Stomach (tissue), 19 donors: ENCODE measurements at places on chromosomes 4 and X. TPM values are rescaled to one million over a fixed set of nuclear protein-coding genes. Genes with fewer than 3 reads are reported as not detected.
A peak's percentile ranks its signal among the peaks of the same experiment; 100 is the strongest.

PAGE5 gene
- total RNA-seq: not detected

- no peaks in the 10 kb centered on the region for H3K4me1 ChIP-seq
- no peak overlapping the region for H3K27ac ChIP-seq
- no peak for DNase-seq
- H3K27me3 ChIP-seq: no peaks in the 10 kb centered on the region
These were observed 656 bp upstream of the ZNF630 start for GRCh38 chrX:48071986-48072605.

INTU gene
- total RNA-seq: 9.1 TPM

BEND2 gene
- total RNA-seq: not detected

GRCh38 chr4:41332510-41333054, 75.9 kb downstream of the UCHL1 start:
- H3K27ac ChIP-seq: no peak overlapping the region
- no peak overlapping the region for H3K4me3 ChIP-seq
- H3K4me1 ChIP-seq: no peaks in the 10 kb centered on the region
- no peak for DNase-seq
- no peaks in the 10 kb centered on the region for H3K27me3 ChIP-seq

- H3K4me1 ChIP-seq: no peaks in the 10 kb centered on the region
- no peak for DNase-seq
- H3K27ac ChIP-seq: no peak overlapping the region
- no peaks in the 10 kb centered on the region for H3K36me3 ChIP-seq
- H3K4me3 ChIP-seq: no peak overlapping the region
- no peaks in the 10 kb centered on the region for H3K27me3 ChIP-seq
These were observed 22.6 kb downstream of the RTL9 start for GRCh38 chrX:110381216-110381615.

CCKAR gene
- 18.3 TPM for total RNA-seq

DNA sequence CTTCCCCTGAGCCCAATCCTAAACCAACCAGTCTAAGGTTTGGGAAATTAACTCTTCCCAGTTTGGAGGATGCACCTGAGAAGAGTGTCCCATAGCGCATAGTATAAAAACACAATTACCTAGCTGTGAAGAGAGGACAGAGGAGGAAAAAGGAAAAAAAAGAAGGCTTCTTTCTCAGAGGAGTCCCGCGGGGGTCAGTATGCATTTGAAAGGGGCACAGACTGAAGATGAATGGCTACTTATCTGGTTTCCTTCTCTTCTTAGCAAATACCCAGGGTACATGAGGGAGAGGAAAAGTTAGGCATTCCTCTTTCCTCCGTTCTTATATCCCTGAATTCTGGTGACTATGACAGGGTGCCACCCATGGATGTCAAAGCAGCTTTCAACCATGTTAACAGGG, 96.9 kb downstream of the TMEM47 start:
- H3K27me3 ChIP-seq: no peaks in the 10 kb centered on the region
- H3K27ac ChIP-seq: no peak overlapping the region
- no peak overlapping the region for H3K4me3 ChIP-seq
- H3K36me3 ChIP-seq: no peaks in the 10 kb centered on the region
- H3K4me1 ChIP-seq: no peaks in the 10 kb centered on the region

GRCh38 chr4:26441102-26441501, 49.2 kb downstream of the CCKAR start:
- H3K27me3 ChIP-seq: no peaks in the 10 kb centered on the region
- H3K36me3 ChIP-seq: peaks cover 16% of the 10 kb centered on the region
- peaks cover 10% of the 10 kb centered on the region for H3K4me1 ChIP-seq

- DNase-seq: no peak
- H3K27me3 ChIP-seq: no peaks in the 10 kb centered on the region
- H3K36me3 ChIP-seq: no peaks in the 10 kb centered on the region
These were observed 61.4 kb upstream of the PJA1 start for GRCh38 chrX:69226459-69227158.

DDIT4L gene
- not detected for total RNA-seq

DNA sequence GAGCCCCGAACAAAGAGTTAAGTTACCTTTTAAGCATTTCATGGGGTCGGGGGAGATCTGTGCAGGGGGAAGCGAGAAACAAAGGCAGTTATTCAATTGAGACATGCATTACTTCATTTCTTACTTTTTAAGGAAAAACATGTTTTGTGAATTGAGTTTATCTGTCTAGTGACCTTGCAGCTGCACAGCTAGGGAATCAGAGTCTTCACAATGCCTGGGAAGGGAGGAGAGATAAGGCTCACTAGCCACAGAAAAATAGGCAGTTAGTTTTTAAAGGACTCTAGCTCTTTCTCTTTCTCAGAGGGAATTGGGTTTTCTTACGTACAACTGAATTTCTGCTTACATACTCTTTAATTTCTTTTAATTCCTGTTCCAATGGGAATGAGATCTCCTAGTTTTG, 26.2 kb upstream of the ZBTB33 start:
- H3K4me1 ChIP-seq: no peaks in the 10 kb centered on the region
- no peak overlapping the region for H3K27ac ChIP-seq
- no peaks in the 10 kb centered on the region for H3K27me3 ChIP-seq
- no peak for DNase-seq

- H3K4me3 ChIP-seq: no peak overlapping the region
- DNase-seq: peak; percentile 6
- H3K27me3 ChIP-seq: no peaks in the 10 kb centered on the region
- H3K4me1 ChIP-seq: no peaks in the 10 kb centered on the region
These were observed 263.8 kb upstream of the PABPC4L start for GRCh38 chr4:134465417-134465816.

DNA sequence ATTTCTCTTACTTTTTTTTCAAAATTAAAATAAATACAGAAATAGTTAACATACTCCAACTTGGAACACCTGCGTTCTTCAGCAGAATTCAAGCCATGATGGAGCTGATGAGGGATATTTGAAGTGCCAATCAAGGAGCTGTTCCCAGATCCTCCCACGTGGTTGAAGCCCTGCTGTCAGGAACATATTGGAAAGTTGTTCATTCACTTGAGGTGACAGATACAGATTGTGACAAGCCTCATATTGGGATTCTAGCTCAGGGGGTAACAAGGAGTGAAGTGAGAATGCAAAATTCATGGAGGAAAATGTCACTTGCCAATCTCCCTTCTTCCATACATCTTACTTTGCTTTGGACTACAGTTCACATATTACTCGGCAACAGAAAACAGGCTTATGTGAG, 2670.8 kb downstream of the PCDH7 start:
- H3K4me3 ChIP-seq: no peak overlapping the region
- H3K27me3 ChIP-seq: no peaks in the 10 kb centered on the region
- H3K36me3 ChIP-seq: no peaks in the 10 kb centered on the region
- H3K4me1 ChIP-seq: no peaks in the 10 kb centered on the region
- no peak for DNase-seq
- H3K27ac ChIP-seq: no peak overlapping the region

DNA sequence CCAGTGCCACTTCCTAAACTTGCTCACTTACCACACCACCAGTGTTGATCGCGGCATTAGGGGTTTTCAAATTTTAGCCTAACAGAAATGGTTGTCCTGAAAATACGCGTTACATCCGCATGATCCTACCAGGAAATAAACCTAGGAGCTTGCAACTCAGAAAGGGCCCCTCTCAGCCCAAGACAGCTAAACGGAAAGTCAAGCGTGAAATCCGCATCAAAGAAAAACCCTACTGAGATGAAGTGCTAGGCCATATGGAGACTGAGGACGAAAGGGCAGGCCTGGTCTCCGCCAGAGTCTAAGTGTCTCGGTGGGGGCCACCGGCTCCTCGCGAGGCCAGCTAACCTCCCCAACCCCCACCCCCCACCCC, 626 bp downstream of the YTHDC1 start:
- H3K4me1 ChIP-seq: peaks cover 18% of the 10 kb centered on the region
- no peaks in the 10 kb centered on the region for H3K36me3 ChIP-seq
- no peak for DNase-seq

F11 gene
- not detected for total RNA-seq

- no peaks in the 10 kb centered on the region for H3K36me3 ChIP-seq
- no peaks in the 10 kb centered on the region for H3K4me1 ChIP-seq
- no peaks in the 10 kb centered on the region for H3K27me3 ChIP-seq
- DNase-seq: no peak
These were observed 120.4 kb downstream of the PCDH7 start for GRCh38 chr4:30840571-30840970.

DNA sequence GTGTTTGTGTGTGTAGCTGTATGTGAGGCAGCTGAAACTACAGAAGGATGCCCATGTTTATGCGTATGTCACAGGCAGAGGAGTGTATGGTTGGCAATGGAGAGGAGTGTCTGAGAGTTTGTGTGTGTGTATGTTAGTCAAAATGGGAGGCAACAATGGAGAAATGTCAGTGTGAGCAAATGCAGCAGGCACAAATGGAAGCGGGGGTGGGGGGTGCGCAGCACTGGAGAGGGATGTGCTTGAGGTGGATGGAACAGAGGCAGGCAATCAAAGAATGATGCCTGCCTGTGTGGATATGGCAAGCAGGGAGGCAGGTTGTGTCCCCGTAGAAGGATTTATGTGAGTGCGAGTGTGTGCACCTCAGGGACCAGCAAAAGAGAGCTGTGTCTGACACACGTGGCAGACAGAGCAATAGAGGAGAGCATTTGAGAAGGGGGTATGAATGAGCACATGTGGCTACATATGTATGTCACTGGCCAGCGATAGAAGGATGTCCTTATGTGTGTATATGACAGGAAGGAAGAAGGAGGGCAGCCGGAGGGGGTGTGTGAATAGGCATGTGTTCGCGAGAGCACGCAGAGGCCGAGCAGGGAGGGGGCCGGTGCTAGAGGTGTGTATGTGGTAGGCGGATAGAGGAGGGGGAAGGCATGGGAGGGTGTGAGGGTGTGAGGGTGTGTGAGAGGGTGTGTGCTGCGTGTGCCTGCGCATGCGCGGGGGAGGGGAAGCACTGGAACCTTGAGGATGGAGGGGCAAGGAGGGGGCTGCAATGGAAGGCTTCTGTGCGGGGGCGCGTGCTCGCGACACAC, 1.1 kb downstream of the PJA1 start:
- peak overlapping the region; percentile 84 for H3K27ac ChIP-seq
- peaks cover 13% of the 10 kb centered on the region for H3K27me3 ChIP-seq
- H3K4me3 ChIP-seq: peak overlapping the region; percentile 56
- H3K36me3 ChIP-seq: peaks cover 15% of the 10 kb centered on the region

FUNDC2 gene
- 19.9 TPM for total RNA-seq

DNA sequence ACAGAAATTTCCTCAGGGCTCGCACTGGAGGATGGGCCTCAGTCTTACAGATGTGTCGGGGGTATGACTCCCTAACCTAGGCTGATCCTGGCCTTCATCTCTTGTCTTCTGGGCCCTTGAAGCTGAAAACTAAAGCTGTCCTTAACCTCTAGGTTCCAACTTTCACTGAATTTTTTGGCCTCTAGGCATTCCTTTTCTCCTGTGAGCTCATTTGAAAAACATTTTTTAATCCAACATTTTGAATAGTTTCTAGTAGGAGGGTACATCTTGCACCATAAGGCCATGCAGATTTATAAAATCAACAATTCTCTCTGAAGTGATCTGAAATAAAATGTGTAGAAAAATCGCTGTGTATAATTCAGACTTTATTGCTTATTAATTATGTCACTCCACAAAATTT, 19.7 kb downstream of the RWDD4 start:
- H3K27me3 ChIP-seq: no peaks in the 10 kb centered on the region
- no peak overlapping the region for H3K4me3 ChIP-seq
- DNase-seq: no peak
- H3K4me1 ChIP-seq: no peaks in the 10 kb centered on the region

MCTS1 gene
- not detected for total RNA-seq

DNA sequence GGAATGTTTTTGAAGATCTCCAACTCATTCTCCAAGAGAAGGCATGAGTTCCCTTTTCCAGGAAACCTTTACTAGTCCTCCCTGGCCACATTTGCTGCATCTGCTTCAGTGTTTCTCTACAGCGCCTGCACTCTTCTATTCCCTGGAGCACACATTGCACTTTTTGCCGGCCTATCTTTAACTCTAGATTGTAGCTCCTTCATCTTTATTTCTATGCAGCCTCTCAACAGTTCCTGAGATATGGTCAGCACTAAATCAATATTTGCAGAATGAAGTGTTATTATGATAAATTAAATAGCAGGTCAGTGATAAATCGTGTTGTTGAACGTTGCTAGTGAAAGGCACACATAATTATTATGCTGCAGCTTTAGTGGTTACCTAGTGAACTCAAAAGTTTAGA, 88.3 kb downstream of the VCX3A start:
- H3K4me1 ChIP-seq: no peaks in the 10 kb centered on the region
- H3K36me3 ChIP-seq: no peaks in the 10 kb centered on the region
- DNase-seq: peak; percentile 10
- no peak overlapping the region for H3K4me3 ChIP-seq
- no peak overlapping the region for H3K27ac ChIP-seq

GRCh38 chr4:101791182-101791558, 640 bp downstream of the BANK1 start:
- H3K4me3 ChIP-seq: peak overlapping the region; percentile 65
- no peak overlapping the region for H3K27ac ChIP-seq
- DNase-seq: no peak
- peaks cover 6% of the 10 kb centered on the region for H3K27me3 ChIP-seq

DNA sequence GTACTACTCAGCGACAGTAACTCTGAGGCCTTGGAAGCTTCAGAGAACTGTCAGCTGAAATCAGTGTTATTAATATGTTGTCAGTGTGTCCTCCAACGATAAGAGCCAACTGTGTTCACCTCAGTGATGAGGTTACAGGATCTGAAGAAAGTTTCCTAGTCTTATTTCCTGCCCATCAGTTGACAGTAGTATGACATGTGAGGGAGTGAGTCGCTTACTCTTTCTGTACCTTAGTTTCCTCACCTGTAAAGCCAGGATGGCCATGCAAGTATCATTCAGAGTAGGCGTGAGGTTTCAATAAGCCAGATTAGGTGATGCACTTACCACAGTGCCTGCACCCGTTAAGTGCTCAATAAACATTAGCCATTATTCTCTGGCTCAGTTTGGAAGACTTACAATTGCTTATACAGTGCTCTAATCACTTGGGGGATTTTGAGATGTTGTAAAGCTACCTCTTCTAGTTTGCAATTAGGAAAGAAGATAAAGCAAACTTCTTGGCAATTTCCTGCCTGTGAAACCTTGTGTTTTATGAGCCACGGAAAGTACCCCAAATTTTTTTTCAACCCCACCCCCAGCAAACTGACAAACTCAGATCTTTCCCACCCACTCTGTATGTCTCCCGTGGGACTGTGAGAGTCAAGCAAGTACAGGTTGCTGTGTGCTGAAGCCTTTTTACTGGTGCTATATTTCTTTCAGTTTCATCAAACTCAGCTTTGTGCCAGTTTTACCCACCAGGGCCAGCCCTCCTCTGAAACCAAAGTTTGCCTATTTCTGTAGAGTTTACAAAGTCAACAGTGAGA, 62.2 kb downstream of the ANXA3 start:
- no peak overlapping the region for H3K27ac ChIP-seq
- no peak for DNase-seq
- H3K4me1 ChIP-seq: no peaks in the 10 kb centered on the region

GRCh38 chr4:123398066-123398852, 1.7 kb downstream of the SPRY1 start:
- H3K27me3 ChIP-seq: no peaks in the 10 kb centered on the region
- H3K27ac ChIP-seq: peak overlapping the region; percentile 94
- peak; percentile 92 for DNase-seq
- peaks cover 44% of the 10 kb centered on the region for H3K4me1 ChIP-seq
- H3K36me3 ChIP-seq: peaks cover 17% of the 10 kb centered on the region
